Stimulated activated effector memory CD8-positive, alpha-beta T cell treated with anti-CD3 and anti-CD28 coated beads, Interleukin-12 subunit alpha, Interleukin-12 subunit beta, amount 100 ng/mL, for 72 hours (primary cell): ENCODE measurements at places on chromosomes 2 and 18.

GRCh38 chr2:235168174-235168979 is 216.6 kb downstream of the SH3BP4 start:
- DNase-seq = no peak

DNA sequence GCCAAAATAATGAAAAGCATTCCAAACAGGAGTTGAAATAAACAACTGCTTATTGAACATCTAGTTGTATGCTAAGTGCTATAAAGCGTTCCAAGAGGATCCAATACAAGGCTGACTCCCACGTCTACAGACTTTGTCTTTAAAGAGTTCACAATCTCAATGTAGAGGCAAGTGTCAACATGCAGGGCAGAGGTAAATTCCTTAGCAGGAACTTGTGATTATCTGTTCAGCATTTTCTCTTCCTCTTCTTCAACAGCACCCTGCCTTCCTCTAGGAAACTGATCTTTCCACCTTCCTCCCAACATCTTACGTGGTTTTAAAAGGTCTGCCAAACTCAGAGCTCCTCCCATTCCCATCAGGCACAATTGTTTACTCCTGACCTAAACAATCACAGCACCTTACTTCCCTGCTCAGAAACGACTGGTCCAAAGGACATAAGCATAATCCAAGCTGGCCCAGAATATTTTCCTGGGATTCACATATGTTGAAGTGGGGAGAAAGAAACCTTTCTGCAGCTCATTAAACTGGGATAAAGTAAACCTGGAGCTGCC is 83.9 kb downstream of the ITSN2 start:
- no peak for DNase-seq

DNA sequence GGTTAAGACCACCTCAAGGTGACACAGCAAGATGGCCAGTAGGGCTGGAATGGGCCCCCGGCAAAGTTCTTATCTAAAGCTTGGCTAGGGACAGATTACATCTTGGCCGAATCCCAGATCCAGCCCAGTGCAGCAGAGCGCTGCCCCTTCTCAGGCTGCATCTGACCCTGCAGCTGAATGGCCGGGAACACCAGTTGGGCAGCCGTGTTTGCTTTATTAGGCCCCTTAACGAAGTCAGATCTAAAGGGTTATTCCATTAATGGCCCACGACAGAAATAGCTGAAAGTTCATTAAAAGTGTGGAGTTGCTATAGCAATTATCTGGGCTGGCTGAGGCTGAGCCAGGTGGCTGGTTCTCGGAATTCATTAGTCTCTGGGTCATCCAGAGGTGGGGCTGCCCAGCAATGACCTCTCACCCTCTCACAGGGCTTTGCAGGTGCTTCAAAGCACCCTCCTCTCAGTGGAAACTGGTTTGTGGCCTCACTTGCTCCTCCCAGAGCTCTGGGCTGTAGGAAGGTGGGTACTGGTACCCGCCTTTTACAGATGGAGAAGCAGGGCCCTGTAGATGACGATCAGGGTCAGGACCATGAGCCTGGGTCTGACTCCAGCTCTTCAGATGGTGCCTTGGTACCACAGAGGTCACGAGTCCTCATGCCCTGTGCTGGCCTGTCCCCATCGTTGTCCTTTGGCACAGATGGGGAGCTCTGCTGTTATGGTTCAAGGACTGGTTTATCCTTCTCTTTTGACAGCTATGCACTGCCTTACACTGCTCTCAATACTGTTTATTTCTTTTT is 68.8 kb downstream of the EMX1 start:
- no peak for DNase-seq

DNA sequence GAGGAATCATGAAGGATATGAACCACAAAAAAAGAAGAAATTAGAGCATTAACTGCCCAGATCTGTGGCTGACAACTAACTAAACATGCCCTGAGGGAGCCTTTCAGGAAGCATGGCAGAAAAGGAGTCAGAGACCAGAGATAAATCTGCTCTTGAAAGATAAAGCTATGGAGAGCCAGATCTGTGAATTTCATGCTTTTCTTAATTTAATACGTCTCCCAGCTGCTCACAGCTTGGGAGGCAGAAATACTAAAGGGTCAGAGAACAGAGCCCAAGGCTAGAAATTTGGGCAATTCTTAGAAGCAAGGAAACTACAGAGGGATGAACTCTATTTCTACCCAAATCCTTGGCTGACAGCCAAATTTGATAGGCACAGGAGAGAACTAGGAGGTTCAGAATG is 223.0 kb upstream of the DPP10 start:
- no peak for DNase-seq

GRCh38 chr2:110657724-110658305 is 20.0 kb downstream of the BUB1 start:
- DNase-seq = no peak

GRCh38 chr18:9446839-9447238 is 28.5 kb upstream of the RALBP1 start:
- no peak for DNase-seq

- DNase-seq = no peak
Measured at GRCh38 chr2:85661139-85661858, 6.7 kb downstream of the SFTPB start.

DNA sequence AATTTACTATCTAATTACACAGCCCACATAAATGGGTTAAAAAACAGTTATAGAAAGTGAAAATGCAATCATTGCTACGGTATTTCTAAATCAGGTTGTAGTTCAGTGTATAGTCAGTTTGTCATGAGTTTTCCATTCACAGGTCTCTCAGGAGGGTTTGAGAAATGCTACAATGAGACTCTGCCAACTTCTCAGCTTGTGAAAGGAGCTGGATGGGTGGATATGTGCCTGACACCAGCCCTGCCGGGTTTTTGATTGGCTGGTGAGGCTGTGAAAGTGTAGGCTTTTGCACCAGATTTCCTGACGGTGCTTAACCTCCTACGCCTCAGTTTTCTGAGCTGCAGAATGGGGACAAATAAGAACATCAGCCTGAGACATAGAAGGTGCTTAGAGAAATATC is 102.6 kb upstream of the SMIM21 start:
- DNase-seq = no peak

DNA sequence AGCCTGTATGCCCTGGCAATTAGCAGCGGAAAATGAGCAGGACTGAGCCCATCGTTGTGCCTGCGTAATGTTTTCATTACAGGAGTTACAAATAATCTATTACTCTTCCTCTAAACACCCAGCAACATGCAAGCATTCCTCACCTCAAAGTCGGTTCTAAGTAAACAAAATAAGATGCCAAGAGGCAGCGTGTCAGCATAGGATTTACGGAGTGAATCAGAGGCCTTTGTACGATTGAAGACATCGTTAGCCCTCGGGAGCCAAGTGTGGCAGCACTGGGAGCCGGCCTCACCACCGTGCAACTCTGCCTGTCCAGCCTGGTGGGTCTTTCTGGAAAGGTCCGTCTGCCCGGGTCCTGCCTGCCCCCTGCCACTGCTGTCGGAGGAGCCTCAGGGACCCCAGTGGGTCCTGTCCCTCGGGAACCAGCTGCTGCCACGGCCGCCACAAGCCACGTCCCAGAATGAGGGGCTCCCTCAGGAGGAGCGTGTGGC is 80.1 kb upstream of the CTDP1 start:
- DNase-seq = no peak

DNA sequence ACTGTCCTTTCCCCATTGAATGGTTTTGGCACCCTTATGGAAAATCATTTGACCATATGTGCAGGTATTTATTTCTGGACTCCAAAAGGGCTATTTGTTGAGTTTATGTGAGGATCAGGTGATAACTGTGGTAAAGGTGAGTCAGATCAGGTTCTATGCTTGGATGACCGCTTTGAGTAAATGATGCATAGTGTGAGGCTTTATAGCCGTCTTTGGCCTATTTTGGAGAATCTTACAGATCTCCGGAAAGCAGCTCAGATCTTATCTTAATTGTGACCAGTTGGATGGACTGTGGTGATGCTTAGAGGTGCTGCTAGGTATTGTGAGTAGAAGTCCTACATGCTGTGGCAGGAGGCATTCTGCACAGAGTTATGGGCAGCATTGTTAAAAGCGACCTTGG is 126.2 kb downstream of the METTL8 start:
- no peak for DNase-seq

GRCh38 chr2:154882725-154883124 is 184.2 kb downstream of the KCNJ3 start:
- no peak for DNase-seq

DNA sequence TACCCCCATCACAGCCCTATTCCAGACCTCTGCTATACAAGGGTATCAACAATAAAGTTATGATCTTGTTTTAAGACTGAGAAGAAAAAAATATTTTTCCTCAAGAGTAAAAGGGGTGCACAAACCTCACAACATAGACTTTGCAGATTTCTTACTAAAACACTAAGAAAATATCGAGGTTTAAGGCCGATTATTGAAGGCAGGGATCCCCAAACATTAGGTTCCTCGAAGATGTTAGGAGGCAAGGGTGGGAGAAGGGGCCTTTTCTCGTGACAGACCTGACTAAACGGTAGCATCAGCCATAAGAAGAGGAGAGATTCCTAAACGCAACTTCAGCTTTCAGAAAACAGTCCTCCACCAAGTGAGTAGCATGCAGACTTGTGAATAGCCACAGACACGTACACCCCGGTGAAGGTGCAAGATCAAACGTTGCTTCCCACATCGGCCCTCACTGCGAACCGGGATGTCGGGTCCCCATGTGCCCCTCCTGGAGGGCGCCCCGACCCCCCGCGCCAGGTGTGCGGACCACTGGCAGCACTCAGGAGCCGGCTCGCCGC is 678 bp downstream of the PIAS2 start:
- DNase-seq = no peak

DNA sequence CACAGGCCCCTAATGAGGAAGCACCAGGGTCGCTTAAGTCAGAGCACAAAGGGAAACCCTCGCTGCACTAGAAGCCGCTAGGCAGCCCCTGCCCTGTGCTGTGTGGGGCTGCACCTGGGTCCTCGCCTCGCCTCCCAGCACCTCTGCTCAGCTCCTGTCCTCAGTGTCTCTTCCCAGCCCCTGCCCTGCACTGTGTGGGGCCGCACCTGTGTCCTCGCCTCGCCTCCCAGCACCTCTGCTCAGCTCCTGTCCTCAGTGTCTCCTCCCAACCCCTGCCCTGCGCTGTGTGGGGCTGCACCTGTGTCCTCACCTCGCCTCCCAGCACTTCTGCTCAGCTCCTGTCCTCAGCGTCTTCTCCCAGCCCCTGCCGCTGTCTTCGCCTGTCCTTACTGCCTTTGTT is 342.8 kb downstream of the EIPR1 start:
- DNase-seq = no peak

DNA sequence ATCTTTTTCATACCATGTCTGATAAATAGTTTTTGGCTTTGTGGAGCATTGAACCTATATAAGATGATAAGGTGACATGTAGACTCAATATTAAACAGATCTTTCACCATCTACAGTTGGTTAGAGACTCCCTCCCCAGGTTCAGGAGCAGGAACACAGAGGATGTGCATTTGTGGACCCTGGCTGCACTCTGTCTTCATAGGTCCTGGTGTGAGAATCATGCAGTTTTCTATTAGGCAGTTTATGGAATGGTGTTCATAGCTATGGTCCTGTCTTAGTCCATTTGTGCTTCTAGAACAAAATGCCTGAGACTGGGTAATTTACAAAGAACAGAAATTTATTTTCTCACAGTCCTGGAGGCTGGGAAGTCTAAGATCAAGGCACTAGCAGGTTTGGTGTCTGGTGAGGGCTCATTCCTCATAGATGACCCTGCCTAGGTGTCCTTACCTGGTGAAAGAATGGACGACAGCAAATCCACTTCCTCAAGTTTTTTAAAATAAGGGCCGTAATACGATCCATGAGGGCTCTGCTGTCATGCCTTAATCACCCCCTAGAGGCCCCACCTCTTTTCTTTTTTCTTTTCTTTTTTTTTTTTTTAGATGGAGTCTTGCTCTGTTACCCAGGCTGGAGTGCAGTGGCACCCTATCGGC is 35.3 kb upstream of the FAM98A start:
- DNase-seq = no peak

GRCh38 chr2:126496493-126496892 is 159.5 kb upstream of the GYPC start:
- DNase-seq = no peak

DNA sequence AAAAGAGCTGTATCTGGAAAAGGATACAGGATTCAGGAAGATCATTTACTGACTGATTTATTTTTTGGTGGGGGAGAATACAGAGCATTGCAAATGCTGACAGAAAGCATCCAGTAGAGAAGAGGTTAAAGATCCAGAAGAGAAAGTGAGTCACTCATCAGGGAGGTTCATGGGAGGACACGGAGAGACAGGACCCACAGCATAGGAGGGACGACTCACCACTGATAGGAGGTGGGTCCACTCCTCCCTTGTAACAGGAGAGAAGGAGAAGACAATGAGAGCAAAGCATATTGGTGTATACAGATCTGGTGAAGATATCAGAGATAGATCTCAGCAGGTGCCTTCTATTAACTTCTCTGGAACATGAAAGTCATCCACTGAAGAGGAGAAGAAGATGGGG is 142.4 kb upstream of the AQP4 start:
- DNase-seq = no peak

- DNase-seq = no peak
Measured at GRCh38 chr2:38966006-38966405, 76.3 kb downstream of the ARHGEF33 start.

DNA sequence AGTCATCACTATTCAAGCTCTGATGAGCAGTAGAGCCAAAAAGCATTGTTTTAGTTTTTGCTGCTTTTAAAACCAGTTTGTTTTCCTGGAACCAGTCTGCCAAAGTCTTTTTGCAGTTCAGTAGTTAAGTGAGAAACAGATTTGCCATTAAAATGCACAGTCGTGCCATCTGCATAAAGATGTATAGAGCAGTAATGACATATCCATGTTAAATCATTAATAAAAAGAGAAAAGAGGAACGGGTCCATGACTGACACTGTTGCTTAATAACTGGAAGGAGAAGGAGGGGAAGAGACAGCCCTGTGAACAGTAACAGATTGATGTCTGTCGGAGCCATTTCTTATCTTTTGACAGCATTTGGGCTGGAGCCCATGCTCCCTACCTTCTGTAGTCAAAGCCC is 704.6 kb downstream of the SATB2 start:
- DNase-seq = no peak

DNA sequence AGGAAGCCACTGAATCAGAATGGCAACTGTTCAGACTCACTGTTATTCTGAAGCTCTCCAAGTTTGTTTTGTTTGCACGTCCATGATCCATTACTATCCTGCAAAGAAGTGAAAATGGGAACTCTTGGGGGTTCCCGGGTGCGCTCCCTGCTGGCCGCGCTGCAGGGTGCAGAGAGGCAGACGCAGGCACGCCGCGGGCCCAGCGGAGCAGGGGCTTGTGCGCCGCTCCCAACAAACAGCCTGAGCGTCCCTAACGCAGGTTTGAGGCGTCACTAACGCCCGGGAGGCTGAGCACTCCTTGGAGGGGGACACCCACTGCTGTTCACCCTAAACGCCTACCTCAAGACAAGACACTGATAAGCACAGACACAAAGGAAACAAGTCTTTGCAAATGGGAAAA is 14.3 kb upstream of the PIEZO2 start:
- DNase-seq = no peak

DNA sequence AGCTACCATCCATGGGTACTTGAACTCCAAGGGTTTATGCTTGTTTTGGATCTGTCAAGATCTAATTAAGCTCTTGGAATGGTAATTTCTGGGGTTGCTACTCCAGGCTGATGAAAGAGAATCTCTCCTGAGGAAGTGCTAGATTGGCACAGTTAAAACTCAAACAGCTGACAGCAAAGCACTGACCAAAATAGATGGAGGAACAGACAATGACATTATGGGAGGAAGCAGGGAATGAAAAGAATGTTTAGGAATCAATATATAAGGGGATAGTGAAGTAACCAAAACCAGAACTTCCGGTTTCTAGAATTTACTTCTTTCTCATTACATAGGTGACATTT is 6.3 kb downstream of the THUMPD2 start:
- no peak for DNase-seq
